ENCODE measurements at places on chromosomes 4 and X.

DNA sequence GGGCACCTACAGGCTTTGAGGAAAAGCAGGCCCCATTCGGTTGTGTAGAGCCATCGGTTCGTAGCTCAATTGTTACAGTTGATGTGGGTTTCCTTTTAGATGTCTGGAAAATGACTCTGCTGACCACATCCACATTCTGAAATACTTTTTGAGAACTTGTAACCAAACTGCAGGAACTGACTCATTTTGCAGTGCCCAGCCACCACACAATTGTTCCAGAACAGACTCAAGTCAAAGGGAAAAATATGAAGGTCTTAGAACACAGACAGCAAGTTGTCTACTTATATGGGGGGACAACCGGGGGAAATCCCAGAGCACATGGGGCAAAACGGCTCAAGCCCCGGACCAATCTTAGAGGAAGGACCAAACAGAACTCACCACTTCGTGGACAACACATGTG is 557.6 kb upstream of the DIPK2B start:
- DNase-seq = no peak

- no peak for DNase-seq
Measured at GRCh38 chr4:38140643-38141203, 180.5 kb downstream of the PTTG2 start.

DNA sequence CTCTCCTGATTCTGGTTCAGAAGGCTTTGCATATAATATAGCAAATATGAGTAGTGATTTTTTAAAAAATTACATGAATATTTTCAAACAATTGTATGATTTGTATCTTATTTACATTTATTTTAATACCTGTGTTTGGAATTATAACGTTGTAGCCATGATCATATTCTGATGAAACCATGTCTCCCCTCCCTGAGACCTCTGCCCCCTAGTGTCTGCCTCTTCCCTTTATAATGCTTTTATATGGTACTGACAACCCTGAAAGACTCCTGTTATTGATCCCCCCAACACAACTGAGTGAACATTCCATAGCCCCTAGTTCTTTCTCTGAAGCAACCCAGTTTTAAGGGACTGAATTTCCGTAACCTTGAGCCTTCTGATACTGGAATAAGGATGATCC is 187.4 kb downstream of the SOX3 start:
- no peak for DNase-seq

DNA sequence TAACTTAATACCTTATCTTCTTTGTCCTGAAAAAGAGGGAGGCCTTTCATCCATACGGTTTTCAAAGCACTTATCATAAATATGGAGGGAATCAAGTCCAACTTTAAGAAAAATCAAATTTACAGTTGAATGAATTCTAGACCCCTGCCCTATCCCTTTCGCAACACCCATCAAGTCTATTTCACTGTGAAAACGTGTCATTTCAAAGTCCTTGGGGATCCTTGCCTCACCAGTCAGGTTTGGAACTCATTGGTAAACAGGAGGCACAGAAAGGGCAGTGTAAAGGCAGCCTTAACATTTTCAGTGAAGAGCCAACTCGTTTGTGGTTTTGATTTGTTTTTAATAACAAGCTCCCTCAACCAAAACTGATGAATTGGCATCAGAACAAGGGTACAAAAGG is 66.5 kb downstream of the AMOT start:
- DNase-seq = no peak

GRCh38 chr4:42008011-42008786 is 17.9 kb downstream of the SLC30A9 start:
- no peak for DNase-seq

DNA sequence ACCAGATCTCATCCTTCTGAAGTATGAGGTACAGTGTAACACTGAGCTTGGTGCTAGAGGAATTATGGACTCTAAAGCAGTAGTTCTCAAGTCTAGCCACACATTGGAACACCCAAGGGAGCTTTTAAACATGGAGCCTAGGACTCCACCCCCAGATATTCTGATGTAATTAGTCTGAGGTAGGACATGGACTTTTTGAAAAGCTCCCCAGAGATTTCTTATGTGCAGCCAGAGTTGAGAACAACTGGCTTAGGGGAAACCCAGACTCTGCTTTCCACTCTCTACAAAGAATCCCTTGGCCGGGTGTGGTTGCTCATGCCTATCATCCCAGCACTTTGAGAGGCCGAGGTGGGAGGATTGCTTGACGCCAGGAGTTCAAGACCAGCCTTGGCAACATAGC is 11.6 kb upstream of the GDPD2 start:
- no peak for DNase-seq

GRCh38 chr4:159303435-159303834 is 200.6 kb downstream of the RAPGEF2 start:
- DNase-seq = no peak

- no peak for DNase-seq
Measured at GRCh38 chr4:10613926-10614478, 70.6 kb downstream of the CLNK start.

DNA sequence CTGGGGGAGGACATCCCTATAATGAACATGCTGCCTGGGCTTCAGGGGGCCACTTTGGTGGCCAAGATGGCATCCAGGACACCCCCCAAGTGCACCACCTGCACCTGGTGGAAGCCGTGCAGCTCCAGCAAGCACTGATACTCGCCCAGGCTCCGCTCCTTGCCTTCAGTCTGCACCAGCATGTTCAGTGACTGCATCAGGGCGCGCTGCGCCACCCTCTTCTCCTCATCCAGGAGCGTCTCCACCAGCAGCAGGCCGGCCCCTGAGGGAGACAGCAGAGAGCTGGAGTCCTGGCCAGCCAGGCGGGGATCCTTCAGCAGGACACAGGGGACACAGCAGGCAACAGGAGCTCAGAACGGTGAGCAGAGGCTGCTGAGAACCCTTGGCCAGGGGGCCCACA is 11.3 kb upstream of the SLC25A6 start:
- DNase-seq = peak; percentile 48

GRCh38 chrX:155767051-155767875 is 113.9 kb upstream of the VAMP7 start:
- peak; percentile 71 for DNase-seq

- no peak for DNase-seq
Measured at GRCh38 chrX:85017721-85018120, 14.0 kb downstream of the APOOL start.

DNA sequence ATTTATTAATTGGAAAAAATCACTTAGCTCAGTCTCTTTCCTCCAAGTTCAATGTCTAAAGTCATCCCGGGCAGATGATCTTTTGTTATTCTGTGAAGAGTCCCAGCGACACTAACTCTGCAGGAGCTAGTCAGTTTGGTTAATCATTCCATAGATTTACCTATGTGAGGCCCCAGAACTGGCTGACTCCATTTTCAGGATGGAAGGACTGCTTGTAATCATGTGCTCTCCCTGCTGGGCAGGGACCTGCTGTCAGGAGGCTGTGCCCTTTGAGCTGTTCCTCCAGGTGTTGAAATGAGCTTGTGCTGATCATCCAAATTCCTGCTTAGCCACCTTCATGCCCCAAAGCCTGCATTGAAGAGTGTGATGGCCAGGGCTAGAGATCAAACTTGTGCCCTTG is 169.8 kb downstream of the NHS start:
- no peak for DNase-seq

DNA sequence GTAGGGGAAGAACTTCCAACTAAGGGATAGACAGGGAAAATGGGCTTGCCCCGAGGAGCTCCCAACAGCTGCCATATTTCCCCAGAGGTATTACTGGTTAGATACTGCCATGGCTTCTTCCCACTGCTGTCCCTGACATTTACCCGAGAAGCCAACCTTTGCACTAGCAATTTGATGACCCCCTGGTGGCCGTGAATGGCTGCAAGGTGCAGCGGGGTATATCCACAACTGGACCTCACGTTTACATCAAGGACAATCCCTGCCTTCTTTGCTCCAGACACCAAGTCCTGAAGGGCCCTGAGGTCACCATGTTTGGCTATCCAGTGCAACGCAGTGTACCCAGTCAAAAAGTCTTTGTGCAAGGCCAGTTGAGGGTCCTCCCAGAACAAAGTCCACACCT is 2.3 kb downstream of the SOWAHB start:
- no peak for DNase-seq

- no peak for DNase-seq
Measured at GRCh38 chr4:81449015-81449414, 22.7 kb downstream of the RASGEF1B start.

DNA sequence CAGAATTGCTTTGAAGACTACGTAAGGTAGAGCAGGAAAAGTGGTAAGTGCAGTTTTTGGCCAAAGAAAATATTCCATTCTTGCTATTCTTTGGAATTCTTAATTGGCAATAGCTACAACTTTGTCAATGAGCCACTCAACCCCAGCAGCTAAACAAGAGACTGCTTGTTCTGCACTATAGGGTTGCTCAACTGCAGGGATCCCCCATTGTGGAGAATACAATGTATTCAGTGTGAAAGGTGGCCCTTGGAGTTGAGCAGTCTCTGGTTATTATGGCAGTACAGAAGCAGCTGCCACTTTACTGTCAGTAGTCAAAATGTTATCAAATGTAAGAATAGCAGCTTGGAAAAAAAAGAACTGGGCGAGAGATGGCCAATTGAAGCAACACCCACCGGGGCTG is 808.7 kb downstream of the CENPC start:
- no peak for DNase-seq

GRCh38 chr4:14076776-14077175 is 449.3 kb upstream of the BOD1L1 start:
- no peak for DNase-seq

DNA sequence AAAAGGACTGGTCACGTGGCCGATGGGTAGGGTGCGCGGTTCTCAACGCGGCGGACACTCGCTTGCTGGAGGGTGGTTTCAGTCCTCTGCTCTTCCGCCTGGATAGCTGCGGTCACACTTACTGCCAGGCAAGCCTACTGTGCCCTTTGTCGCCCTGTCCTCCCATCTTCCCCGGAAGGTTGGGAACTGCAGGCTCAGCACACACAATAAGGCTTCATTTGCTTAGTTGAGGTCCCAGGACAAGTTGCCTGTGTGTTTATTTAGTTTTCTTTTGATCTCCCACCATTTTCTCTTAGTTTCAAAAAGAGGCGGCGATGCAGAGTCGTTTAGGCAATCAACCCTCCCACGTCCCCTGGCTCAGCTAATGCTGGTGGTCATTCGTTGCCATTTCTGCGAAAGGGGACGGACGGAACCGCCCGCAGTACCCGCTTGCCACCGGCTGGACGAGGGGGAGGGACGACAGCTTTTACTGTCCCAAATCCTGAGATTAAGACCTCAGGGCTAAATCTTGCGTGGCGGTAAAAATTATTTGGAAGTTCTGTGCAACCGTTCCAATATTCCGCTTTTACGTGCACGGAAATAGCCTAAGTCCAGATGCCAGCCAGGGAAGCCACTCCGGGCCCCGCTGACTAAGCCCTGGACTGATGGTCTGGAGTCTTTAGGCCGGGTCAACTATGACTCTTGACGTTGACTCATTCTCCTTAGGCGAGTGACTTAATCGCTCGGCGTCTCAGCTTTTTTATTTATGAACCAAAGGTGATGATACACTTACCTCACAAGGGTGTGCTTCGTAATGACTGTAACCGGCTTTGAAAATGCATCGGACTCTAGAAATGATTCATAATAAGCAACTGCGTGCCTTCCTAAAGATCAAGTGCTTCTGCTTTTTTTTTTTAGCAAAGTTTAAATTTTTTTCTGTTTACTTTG is 671 bp upstream of the EIF4E start:
- DNase-seq = peak; percentile 84

All from sigmoid colon (tissue), 7 donors.